ENCODE measurements at places on chromosomes 7 and 10.

DNA sequence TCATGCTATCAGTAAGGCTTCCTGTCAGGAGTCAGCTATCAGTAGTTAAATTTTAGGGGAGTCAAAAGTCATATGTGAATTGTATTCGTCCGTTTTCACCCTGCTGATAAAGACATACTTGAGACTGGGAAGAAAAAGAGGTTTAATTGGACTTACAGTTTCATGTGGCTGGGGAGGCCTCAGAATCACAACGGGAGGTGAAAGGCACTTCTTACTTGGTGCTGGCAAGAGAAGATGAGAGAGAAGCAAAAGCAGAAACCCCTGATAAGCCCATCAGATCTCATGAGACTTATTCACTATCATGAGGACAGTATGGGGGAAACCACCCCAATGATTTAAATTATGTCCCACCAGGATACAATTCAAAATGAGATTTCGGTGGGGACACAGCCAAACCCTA lies 47.1 kb downstream of the KLF6 start:
- no peak for DNase-seq

GRCh38 chr7:28531291-28531690 lies 119.0 kb downstream of the CREB5 start:
- DNase-seq, result no peak

DNA sequence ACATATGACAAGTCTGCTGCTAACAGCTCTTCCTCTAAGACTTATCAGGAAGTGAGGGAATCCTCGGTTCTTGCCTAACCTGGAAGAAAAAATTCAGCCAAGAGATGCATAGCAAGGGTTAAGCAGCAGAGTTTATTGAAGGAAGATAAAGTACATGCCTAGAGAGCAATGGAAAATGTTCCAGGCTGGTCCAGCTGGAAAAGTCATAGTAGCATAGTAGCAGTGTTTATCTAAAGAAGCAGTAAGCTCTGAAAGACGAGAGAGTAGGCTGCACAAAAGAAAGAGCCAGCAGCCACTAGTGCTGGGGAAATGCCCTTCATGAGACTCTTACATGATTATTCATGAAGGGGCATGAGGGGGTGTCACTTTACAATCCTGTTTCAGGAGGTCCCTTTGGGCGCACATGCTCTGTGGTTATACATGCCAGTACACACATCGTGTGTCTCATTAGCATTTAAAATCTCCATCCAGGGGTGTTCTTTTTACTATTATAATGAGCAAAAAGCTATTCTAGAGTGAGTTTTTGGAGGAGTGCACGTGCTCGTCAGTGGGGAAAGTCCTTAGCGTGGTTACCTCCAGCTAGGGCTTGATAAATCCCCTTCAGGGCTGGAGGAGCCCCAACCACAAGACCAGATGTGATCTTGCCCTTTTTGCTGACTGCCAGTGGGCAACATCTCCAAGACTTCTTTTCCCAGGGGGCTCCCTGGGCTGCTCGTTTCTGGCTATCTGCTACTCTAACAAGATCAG lies 716.1 kb downstream of the PARD3 start:
- no peak for DNase-seq

DNA sequence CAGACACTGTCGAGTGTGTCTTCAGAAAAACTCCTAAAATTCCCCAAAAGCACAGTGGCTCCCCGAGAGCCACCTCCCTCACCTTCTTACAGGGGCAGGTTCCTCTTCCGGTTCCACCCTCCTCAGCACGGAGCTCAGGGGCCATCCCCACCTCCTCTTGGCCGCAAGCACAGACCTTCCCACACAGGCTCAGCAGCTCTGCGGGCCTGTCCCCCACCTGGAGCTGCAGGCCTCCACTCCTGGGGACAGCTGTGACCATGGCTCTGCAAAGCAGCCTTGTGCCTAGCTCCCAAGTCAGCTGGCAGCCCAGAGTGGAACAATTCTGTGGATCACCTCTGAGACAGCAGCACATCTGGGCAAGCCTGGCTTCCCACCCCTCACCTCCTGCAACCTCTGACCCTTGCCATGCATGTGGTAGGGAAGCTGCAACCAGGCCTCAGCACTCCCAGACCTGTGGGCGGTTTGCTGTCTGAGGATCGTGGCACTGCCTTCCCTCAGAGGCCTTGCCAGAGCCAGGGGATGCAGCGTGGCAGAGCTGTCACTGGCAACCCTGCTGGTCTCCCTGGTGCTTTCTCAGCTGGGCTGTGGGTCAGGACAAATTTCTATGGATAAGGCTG lies 79.7 kb downstream of the ALOX5 start:
- no peak for DNase-seq
